ENCODE measurements at places on chromosomes 12 and 14.

DNA sequence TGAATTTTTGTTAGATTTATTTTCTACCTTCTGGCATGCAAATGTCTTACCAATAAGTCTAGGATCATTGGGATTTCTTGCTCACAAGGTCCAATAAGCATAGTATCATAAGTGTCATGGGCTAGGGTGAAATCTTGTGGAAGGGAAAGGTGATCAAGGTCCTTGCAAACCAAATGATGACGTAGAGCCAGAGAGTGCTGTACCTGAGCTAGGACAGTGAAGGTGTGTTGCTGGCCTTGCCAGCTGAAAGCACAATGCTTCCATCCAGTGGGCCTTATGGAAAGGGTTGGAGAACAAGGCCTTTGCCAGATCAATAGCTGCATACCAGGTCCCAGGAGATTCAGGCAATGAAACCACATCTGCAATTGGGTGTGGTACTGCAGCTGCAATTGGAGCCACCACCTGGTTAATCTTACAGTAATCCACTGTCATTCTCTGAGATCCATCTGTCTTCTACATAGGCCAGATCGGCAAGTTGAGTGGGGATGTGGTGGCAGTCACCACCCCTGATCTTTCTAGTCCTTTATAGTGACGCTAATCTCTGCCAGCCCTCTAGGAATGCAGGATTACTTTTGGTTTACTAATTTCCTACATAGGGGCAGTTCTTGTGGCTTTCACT lies 208.9 kb upstream of the MYL2 start:
- no peak overlapping the region for H3K4me3 ChIP-seq
- H3K27ac ChIP-seq = no peak overlapping the region
- H3K27me3 ChIP-seq = no peaks in the 10 kb centered on the region
- no peaks in the 10 kb centered on the region for H3K4me1 ChIP-seq

DNA sequence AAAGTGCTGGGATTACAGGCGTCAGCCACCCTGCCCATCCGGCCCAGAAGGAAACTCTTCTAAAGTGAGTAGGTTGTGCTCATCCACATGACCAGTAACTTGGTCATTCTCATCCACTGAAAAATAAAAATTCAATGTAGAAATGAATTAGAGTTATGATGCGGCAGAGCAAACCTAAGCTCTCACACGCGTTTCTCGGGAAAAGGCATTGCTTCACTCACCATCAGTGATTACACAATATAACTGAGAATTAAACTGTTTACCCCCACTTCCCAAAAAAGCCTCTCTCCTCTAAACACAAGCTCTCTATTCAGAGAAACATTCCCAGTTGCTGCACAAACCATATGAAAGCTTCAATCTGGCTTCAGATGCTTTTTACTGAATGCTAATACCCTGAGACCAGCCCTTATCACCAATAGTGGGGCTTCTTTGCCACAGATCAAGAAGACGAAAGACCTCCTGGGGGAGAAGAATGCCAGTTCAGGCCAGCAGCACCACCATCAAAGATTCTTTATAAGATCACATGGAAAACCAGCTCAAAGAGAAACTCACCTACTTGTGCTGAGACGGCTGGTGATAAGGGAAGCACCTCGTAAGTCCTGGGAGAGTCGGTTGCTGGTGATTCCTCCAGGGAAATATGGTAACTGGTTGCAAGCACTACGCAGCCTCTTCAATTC lies 121.5 kb upstream of the SFSWAP start:
- no peaks in the 10 kb centered on the region for H3K27me3 ChIP-seq
- no peak overlapping the region for H3K27ac ChIP-seq
- no peak for DNase-seq
- no peaks in the 10 kb centered on the region for H3K36me3 ChIP-seq
- no peak overlapping the region for H3K4me3 ChIP-seq
- no peaks in the 10 kb centered on the region for H3K4me1 ChIP-seq

DNA sequence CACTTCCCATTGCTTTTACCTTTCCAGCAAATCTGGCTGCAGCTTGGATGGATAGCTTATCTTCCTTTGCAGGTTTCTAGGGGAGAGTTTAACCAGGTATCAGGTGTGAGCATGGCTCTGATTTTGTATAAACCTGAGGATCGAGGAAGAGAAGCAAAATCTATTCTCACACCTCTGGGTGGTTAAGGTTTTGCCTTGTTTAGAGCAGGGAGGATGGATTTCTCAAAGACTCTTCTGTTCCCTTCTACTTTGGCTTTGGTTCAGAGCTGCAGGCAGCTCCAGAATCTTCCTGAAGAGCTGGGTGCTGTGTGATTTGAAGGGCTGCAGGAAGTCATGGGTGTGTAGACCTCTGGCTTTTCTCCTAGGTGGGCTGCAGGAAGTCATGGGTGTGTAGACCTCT lies 1.7 kb downstream of the JDP2 start:
- no peaks in the 10 kb centered on the region for H3K27me3 ChIP-seq
- H3K27ac ChIP-seq = no peak overlapping the region
- peak overlapping the region; percentile 80 for H3K4me3 ChIP-seq
- peaks cover 6% of the 10 kb centered on the region for H3K36me3 ChIP-seq

DNA sequence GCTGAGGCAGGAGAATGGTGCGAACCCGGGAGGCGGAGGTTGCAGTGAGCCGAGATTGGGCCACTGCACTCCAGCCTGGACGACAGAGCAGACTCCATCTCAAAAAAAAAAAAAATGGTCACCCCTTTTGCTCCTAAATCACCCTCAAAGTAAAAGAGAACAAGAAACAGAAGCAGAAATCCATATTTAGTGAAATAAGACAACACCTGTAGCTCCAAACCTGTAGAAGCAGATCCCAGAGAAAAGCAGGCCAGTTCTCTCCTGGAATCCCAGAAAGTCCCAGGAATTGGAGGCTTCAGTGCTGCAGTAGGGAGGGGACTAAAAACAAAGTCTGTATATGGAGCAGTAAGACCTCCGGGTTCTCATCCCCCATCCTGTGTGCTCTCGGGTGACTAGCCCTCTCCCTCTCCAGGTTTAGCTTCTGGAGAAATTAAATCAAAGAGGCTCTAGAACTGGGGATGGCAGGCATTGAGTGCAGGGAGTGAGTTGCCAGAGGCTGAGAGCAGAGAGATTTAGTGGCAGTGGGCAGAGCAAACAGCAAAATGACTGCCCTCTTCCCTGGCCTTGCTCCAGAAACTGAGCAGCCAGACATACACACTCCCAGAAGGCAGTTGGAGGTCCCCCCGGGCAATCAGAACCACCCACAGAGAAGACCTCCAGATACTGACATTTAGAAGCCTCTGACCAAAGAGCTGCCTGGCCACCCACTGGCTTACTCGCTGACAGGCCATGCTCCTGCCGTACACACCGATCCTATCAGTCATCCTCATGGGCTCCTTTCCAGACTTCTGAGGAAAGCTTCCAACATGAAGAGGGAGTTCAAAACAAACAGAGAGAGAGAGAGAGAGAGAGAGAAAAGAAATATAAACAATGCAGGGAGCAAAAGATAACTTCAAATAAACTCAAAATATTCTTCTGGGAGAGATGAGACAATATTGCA lies 6.3 kb upstream of the MLXIP start:
- no peaks in the 10 kb centered on the region for H3K36me3 ChIP-seq
- peak overlapping the region; percentile 72 for H3K27ac ChIP-seq
- peaks cover 13% of the 10 kb centered on the region for H3K4me1 ChIP-seq
- H3K27me3 ChIP-seq = no peaks in the 10 kb centered on the region
- H3K4me3 ChIP-seq = no peak overlapping the region
- peak; percentile 83 for DNase-seq

DNA sequence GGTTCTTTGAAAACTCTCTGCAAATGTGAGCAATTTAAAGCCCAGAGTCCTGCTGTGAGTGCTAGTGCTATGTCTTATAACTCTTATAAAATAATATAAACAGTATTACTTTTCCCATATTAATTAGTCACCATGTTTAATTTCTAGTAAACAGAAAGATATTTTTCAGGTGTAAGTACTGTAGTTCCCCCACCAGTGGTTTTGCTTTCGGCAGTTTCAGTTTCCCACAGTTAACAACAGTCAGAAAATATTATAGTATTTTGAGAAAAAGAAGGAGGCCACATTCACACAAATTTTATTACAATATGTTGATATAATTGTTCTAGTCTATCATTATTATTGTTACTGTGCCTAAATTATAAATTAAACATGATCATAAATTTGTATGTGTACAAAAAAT lies 800.5 kb downstream of the LRFN5 start:
- no peaks in the 10 kb centered on the region for H3K27me3 ChIP-seq
- H3K4me1 ChIP-seq = no peaks in the 10 kb centered on the region
- H3K4me3 ChIP-seq = no peak overlapping the region
- no peaks in the 10 kb centered on the region for H3K36me3 ChIP-seq

GRCh38 chr14:92460916-92461579 lies 52.5 kb upstream of the RIN3 start:
- H3K27ac ChIP-seq = no peak overlapping the region
- no peak overlapping the region for H3K4me3 ChIP-seq
- no peaks in the 10 kb centered on the region for H3K36me3 ChIP-seq
- H3K4me1 ChIP-seq = 0 out of 2 replicates have a peak, but pooled peaks cover 4% of the 10 kb centered on the region
- no peaks in the 10 kb centered on the region for H3K27me3 ChIP-seq

GRCh38 chr14:92555465-92556111 lies 42.0 kb downstream of the RIN3 start:
- peaks cover 14% of the 10 kb centered on the region for H3K36me3 ChIP-seq
- no peak overlapping the region for H3K4me3 ChIP-seq
- no peaks in the 10 kb centered on the region for H3K27me3 ChIP-seq
- H3K27ac ChIP-seq = no peak overlapping the region

DNA sequence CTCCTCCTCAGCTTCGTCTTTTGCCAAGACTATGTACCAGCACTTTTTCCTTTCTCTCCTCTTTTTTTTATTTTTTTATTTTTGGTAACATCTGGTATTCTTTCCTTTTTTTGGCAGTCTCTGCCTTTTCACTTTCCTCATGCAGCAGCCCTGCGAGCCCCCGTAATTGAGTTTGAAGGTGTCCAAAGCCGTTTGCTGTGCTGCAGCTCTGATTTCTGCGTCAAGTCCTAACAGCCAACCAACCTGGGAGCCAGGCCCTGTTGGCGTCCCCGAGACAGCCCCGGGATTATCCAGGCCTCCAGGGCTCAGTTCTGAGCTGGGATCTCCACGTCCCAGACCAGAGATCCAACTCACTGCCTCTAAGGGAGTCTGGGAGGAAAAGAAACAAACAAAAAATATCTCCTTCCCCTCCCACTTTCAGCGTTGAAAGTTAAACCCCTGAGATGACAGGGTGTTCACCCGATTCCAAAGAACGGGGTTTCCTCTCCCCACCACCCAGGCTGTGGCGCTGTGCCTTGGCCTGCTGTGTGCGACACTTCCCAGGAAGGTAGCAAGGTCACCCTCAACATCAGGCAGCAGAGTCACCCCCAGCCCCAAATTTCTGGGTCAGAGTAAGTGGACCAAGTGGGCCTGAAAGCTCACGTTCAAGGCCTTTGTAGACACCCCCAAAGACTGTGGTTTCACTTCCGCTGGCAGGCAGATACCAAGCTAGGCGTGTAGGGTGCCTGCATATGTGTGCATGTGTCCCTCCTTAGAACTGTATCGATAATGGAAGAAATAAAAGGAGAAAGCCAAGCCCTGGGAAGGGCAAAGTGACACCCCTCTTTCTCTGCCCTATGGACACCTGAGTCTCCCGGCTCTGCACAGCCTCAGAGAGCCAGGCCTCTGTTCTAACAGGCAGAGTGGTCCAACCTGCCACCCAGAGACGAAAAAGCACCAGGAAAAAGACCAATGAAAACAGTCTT lies 11.1 kb downstream of the BCL11B start:
- H3K4me3 ChIP-seq = no peak overlapping the region
- H3K36me3 ChIP-seq = no peaks in the 10 kb centered on the region
- no peaks in the 10 kb centered on the region for H3K4me1 ChIP-seq
- H3K27me3 ChIP-seq = peaks cover 97% of the 10 kb centered on the region

DNA sequence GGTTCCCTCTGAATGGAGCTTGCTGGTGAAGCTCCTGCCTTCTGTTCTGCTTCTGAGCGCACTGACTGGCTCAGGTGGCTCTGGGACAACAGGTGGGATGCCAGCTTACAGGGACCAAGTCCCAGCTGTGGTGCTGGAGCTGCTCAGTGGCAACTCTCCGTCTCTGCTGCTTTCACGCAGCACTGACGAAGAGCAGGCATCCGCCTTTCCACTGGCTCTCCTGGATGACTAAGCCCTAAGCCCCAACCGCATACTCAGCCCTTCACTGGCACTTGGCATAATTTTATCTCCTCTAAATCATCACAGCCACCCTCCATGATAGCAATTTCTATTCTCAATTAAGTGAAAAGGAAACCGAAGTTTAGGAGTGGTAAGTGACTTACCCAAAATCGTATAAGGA lies 3.7 kb upstream of the RTL1 start:
- H3K27me3 ChIP-seq = peaks cover 6% of the 10 kb centered on the region
- H3K4me1 ChIP-seq = no peaks in the 10 kb centered on the region
- H3K4me3 ChIP-seq = no peak overlapping the region
- H3K36me3 ChIP-seq = no peaks in the 10 kb centered on the region

GRCh38 chr12:80233926-80234325 lies 134.6 kb downstream of the OTOGL start:
- no peak overlapping the region for H3K27ac ChIP-seq
- DNase-seq = no peak
- H3K36me3 ChIP-seq = no peaks in the 10 kb centered on the region
- H3K27me3 ChIP-seq = peaks cover 4% of the 10 kb centered on the region
- no peaks in the 10 kb centered on the region for H3K4me1 ChIP-seq

- H3K4me3 ChIP-seq = no peak overlapping the region
- DNase-seq = no peak
- no peaks in the 10 kb centered on the region for H3K36me3 ChIP-seq
- H3K4me1 ChIP-seq = no peaks in the 10 kb centered on the region
- no peaks in the 10 kb centered on the region for H3K27me3 ChIP-seq
Measured at GRCh38 chr12:43011383-43011926, 421.9 kb upstream of the PRICKLE1 start.

- no peaks in the 10 kb centered on the region for H3K36me3 ChIP-seq
- no peak for DNase-seq
- H3K27me3 ChIP-seq = no peaks in the 10 kb centered on the region
- no peak overlapping the region for H3K27ac ChIP-seq
- no peak overlapping the region for H3K4me3 ChIP-seq
Measured at GRCh38 chr14:29810682-29811081, 117.0 kb downstream of the PRKD1 start.

DNA sequence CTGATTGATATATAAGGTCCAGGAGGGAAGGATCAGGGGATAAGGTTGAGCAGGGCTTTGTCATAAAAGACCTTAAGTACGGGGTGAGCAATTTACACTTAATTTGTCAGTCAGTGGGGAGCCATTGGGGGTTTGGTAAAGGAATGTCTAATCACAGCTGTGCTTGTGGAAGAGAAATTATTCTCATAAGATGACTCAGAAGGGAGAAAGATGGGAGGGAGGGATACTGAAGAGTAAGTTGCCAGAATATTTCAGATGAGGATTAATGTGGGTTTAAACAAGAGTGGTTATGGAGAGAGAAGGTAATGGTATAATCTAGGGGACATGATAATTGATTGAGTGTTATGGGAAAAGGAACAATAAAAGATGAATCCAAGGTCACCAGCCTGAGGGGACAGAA lies 500.1 kb upstream of the CCDC196 start:
- H3K27me3 ChIP-seq = no peaks in the 10 kb centered on the region
- no peaks in the 10 kb centered on the region for H3K4me1 ChIP-seq
- no peaks in the 10 kb centered on the region for H3K36me3 ChIP-seq
- no peak overlapping the region for H3K4me3 ChIP-seq
- no peak overlapping the region for H3K27ac ChIP-seq
- DNase-seq = no peak
